ENCODE measurements at places on chromosomes 2 and 18. TPM values are rescaled to one million over a fixed set of nuclear protein-coding genes. Genes with fewer than 3 reads are reported as not detected.

The SLC1A4 gene
- total RNA-seq: 15.7 TPM

GRCh38 chr2:152200101-152200500 lies 24.5 kb upstream of the STAM2 start:
- DNase-seq: no peak

DNA sequence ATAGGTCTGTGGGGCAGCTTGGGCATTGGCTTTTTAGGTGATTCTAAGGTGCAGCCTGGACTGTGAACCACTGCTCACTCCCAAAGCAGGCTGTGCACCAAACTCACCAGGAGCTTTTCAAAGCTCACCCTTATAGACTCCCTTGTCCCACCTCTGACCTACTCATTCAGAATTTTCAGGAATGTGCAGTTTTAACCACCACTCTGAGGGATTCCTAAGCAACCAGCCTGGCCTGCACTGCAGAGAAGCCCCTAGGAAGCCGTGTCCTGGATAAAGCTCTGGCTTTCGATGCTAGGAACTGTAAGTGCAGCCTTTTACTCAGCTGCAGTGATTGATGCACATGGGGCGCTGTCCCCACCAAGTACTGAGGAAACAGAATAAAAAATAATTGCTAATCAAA lies 33.0 kb downstream of the MRO start:
- DNase-seq: no peak

DNA sequence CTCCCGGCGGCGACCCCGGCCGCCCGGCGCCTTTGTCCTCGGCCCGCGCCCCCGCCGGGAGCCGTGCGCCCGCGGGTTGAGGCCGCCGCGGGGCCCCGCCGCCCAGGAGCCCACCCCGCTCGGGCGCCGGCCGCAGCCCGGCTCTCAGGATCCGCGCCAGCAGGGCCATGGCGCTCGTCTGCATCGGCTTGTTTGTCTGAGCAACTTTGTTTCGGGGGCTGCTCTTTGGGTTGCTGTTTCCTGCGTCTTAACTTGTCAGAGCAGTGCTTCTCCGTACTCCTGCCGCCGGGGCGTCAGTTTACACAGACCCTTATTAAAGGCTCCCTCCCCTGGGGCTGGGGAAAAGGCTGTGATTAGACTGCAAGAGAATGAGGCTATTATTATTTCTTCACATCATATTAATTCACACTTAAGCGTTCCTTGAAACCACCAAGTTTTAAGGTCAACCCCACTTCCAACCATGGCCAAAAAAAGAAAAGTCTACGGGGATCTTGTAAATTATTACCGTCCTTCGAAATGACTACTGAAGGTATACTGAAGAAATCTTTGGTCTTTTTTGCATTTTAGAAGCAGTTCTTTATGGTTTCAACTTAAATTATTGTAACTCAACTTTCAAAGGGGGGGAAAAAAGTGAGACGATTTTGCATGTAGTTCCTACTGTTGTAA lies at the start of gene CYP27C1:
CYP27C1 (minus strand) TSS at position 198 of the 666 bp plus-strand sequence; CDS start at position 169, 29 bp downstream.
- DNase-seq: peak; percentile 25

GRCh38 chr2:83531206-83531826 lies 927.8 kb downstream of the SUCLG1 start:
- DNase-seq: no peak

- DNase-seq: no peak
These were observed 28.5 kb downstream of the CIB4 start for GRCh38 chr2:26612522-26613240.

DNA sequence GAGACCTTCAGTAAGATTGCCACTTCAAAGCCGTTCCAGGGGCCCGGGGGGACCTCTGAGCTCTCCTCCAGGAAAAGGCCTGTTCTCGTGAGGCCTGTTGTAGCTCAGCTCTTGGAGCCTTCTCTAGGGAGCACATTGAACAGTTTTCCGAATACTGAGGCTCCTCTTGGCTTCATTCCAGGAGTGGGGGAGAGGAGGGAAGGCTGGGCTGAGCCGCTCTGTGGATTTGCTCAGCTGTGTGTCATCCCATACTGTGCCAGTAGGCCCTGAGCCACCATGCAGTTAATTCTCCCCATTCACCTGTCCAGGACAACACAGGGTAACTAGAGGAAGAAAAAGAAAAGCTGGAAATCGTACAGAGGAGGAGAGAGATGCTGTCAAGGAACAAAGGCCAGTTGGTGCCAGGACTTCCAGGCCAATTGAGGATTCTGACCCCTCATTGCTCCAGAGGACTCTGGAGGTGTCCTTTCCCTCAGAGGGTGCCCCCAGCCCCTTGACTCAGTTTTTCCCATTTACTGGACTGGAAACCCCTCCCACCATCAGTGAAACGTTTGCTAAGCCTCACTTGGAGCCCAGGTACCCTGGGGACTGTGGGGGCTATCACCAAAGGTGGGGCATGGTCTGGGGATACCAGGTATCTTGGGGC lies 41.4 kb downstream of the HS1BP3 start:
- no peak for DNase-seq

DNA sequence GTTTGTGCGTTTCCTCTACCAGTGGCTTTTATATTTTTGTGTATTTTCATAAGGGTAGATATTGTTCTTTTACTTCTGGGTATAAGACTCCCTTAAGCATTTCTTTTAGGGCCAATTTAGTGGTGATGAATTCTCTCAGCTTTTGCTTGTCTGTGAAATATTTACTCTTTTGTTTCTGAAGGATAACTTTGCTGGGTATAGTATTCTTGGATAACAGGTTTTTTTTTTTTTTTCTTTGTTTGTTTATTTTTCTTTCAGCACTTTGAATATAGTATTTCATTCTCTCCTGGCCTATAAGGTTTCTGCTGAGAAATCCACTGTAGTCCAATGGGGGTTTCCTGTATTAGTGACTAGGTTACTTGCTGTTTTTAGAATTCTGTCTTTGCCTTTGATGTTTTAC lies 122.7 kb downstream of the XRCC5 start:
- no peak for DNase-seq

GRCh38 chr2:42141687-42142546 lies 27.2 kb upstream of the EML4 start:
- DNase-seq: peak; percentile 67

DNA sequence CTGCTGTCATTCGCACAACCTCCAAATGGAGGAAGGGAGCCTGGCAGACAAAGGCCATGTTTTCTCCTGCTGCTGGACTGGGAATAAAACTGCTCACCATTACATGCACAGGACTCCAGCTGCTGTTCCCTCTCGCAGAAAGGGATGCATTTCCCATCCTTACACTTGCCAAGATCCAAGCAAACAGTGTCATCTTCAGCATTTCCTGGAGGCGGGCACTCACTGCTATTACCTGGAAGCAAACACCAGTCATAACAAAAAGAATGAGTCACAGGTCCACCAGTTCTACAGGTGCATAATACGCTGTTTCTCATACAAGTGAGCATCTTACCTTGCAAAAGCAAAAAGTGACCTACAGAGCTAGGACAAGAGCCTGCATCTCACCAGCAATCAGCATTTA lies 22.7 kb downstream of the IAH1 start:
- no peak for DNase-seq

DNA sequence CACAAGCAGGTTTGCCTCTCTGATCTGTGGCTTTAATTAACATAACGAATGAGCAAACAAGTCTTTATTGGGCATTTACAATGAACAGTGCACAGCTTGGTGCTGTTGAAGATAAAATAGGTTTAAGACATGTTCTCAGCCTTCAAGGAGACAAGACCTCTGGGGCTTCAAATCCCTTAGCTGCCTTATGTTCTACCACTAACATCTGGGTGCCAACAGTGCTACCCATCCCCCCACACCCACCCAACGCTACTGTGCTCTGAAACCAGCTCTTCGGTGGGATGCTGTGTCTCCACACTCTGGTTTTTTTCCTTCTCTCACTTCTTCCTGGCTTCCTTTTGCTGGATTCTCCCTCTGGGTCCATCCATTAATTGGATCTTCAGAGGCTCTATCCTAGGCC lies 14.1 kb upstream of the B3GNT2 start:
- DNase-seq: no peak

GRCh38 chr2:15141211-15141610 lies 419.9 kb downstream of the NBAS start:
- DNase-seq: no peak

DNA sequence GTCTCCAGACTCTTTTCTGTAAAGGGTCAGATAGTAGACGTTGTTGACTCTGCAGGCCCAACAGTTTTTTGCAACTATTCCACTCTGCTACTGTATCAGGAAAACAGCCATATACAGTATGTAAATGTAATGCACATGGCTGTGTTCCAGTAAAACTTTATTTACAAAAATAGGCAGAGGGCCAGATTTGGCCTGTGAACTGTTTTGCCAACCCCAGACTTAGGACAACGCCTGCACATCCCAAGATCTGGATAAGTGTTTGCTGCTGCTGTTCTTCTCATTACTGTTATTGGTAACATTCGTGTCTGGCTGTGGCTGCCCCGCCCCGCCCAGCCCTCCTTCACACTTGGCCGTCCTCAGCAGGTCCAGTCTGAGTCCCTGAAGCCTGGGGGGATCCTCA lies 94.6 kb upstream of the MCFD2 start:
- DNase-seq: no peak

Data from B cell (primary cell).